ENCODE measurements at places on chromosomes 3 and 15.

DNA sequence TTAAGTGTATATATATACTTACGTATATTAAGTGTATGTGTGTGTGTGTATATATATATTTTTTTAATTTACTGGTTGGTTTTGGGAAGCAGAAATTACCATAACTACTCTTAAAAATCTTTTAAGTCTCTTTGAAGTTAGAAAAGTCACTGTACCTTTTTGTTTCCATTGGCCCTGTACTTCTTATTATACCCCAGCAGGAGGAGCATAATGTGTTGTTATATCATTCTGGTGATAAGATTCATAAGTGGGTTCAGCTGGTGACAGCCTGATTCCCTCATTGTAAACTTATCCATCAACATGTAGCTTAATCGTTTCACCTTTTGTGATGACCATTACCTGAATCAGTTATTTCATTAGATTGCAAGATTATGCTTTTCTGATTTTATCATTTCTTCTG, 30.8 kb downstream of the MLH1 start:
- peak; percentile 5 for DNase-seq

- no peak for DNase-seq
These were observed 649.2 kb downstream of the ZPLD1 start for GRCh38 chr3:103083848-103084631.

DNA sequence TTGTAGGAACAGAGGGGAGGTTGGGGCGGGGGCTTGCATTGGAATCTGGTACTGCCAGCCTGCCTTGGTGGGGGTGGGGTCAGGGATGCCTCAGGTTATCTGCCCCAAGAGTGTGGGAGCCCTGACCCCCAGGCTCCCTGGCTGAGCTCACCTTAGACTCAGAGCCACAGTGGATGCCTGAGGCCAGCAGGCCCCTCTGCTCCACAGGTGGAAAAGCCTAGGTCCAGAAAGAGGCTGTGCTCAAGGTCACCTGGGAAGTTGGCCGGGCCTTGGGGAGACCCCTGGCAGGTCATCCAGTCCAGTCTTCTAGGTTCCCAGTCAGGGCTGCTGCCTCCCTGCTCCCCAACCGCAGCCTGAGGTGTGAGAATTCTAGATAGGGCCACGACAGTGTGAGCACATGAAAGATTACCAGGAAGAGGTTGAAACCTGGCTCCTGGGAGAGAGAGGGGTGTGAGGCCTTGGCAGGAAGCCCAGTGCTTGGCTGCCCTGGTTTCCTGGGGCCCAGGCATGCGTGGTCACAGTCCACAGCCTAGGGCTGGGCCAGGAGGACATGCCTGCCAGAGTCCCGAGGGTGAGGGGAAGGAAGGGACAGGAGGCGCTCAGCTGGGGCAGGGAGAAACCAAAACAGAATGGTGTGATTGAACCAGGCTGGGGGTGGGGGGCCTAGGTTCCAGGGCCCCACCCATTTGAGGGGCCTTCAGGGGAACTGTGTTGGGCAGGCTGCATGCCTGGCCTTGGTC, 4.9 kb downstream of the HDAC11 start:
- DNase-seq = peak; percentile 79

DNA sequence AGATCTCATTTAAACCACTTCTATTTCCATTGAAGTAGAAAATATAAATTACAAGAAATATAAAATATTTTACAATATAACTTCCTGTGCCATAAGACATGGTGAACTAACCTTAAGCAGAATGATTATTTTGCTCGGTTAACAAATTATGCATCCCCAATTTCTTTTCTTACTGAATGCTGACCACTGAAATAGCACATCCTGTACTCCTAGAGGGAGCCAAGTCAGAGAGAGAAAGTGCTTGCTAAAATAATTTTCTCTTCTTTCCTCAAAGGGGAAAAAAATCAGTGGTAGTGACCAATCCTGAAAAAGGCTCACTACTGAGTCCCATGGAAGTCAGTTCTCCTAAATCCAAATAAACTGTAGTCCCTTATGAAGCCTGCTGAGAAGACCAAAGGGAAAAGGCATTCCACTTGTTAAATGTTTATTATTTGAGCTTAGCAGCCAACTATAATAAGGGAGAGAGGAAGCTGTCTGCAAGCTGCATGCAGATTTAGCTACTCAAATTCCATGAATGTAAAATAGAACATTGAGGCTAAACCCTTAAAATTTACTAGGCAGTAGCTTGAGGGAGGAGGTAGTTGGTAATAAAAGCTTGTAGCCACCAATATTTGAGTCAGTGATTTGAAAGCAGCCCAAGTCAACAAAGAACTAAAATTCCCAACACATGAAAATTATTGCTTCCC, 33.1 kb downstream of the CEP152 start:
- no peak for DNase-seq

- no peak for DNase-seq
These were observed 180.3 kb upstream of the ROBO2 start for GRCh38 chr3:76859596-76859995.

DNA sequence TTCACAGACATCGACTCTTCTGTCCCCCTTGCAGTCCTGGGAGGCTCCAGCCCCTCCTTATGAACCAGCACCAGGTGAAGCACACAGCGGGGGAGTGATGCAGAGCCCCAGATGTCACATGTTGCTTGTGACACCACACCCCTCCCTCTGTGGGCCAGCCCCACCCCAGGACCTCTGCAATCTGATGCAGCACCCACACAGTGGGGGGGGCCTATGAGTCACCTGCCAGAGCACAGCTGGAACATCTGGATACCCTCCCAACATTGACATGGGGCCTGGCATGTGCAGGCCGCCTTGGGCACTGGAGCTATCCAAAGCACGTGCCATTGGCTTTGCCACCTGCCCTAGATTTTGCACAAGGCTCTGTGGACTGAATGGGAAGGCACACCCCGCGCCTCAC, 70.5 kb downstream of the FEM1B start:
- no peak for DNase-seq

GRCh38 chr3:85244519-85244918, 285.7 kb downstream of the CADM2 start:
- no peak for DNase-seq

Data from HTR-8/SVneo (cell line).